ENCODE measurements at places on chromosomes 2 and 18. TPM values are rescaled to one million over a fixed set of nuclear protein-coding genes. Genes with fewer than 3 reads are reported as not detected.

RFTN2 gene
- total RNA-seq = 2.1 TPM

DNA sequence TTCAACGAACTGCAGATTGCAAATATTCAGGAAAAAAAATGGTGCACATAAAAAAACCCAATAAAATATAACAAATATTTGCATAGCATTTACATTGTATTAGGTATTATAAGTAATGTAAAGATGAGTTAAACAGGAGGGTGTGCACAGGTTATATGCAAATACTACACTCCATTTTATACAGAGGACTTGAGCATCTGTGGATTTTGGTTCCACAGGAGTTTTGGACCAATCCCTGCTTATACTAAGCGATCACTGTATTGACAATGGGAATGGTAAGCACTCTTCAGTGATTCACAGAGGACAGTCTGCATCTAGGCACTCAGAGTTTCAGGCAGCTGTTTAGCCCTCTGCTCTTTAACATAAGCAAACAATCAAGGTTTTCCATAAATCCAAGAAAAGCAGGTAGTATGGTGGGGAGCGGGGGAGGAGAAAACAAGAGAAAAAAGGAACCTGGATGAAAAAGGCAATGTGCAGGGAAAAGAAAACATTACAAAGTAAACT is 206.0 kb upstream of the PARD3B start:
- no peak for DNase-seq

DNA sequence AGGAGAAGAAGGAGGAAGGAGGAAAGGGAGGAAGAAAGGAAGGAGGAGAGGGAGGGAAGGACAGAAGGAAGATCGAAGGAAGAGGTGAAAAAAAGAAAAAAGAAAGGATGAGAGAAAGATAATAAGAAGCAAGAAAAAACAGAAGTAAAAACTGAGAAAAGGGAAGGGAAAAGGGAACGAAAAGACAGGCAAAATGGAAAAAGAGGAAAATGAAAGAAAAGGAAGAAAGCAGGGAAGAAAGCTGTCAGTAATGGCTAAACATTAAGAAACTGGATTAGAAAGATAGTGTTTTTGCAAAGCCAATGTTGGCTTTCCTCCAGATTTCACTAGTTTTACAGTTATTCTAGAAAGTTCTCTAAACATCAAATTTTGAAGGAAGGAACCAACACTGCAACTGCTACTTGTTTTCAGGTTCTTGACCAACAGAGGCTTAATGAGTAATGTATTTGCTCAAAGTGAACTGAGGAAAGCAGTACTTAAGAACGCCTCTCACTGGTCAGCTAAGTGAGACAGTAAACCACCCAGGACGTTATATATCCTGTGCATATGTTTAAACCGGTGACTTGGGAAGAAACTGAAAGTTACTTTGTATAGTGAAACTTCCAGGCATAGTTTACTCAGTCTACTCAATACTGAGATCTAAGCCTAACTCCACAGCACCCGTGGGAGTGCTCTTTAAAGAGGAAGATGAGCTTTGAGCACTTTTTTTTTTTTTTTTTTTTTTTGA is 286.2 kb upstream of the TRIB2 start:
- peak; percentile 25 for DNase-seq

- no peak for DNase-seq
These were observed 46.3 kb downstream of the ANKRD12 start for GRCh38 chr18:9182852-9183399.

GRCh38 chr2:241668354-241668753 is 18.3 kb downstream of the DTYMK start:
- DNase-seq = no peak

DNA sequence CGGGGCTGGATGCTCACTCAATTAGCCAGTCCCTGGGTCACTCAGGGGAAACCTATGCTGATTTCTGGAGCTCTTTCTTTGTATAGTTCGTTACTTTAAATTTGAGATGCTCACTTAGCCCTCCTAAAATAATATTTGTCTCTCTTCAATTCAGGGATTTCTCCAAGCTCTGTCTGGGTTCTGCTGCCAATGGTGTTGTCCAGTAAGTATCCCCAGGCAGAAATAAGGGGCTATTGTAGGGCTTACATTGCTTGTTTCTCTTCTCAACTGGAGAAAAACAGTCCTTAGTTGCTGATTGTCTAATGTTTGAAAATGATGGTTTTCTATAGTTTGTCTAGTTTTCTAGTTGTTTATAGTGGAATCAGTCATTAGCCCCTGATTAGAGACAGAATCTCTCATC is 5.0 kb downstream of the RAB6C start:
- no peak for DNase-seq

HOXD13 gene
- 3.8 TPM for total RNA-seq
